ENCODE measurements at places on chromosomes 1 and 21.

DNA sequence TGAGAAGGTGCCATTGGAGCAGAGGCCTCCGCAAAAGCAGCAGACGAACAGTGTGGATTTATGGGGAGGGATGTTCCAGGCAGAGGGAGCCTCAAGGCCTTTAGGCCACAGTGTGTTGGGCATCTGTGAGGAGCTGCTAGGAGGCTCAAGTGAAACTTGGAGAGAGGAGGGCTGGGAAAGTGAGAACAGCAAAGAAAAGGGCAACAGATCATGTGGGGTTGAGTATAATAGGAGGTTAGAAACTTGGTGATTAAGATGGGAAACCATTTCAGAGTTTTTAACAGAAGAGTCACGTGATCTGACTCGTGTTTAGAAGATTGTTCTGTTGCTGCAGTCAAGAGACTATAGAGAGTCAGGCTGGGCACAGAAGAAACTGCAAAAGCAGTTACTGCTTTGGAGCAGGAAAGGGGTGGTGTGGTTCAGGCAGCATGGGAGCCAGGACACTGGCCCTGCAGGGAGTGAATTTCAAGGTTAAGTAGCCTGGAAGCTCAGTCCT is 277.0 kb downstream of the DISC1 start:
- DNase-seq = no peak

GRCh38 chr1:30196872-30197638 is 526.3 kb downstream of the MATN1 start:
- DNase-seq = no peak

DNA sequence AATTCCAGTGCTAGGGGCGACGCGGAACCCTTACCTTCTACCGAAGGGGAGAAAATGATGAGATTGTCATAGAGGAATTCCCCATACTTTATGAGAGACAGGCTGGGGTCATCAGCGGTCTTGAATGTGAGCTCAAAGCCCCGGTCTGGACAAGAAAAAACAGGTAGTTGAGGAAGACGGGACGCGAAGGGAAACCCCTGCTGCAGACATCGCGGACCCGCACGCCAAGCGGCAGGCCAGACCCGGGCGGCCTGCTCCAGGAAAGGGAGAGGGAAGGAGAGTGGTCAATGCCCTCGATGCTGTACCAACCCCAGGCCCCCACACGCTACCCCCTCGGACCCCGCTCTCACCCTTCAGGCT is 342 bp downstream of the DDOST start:
- DNase-seq = no peak

GRCh38 chr1:171916315-171916771 is 75.0 kb downstream of the DNM3 start:
- DNase-seq = no peak

DNA sequence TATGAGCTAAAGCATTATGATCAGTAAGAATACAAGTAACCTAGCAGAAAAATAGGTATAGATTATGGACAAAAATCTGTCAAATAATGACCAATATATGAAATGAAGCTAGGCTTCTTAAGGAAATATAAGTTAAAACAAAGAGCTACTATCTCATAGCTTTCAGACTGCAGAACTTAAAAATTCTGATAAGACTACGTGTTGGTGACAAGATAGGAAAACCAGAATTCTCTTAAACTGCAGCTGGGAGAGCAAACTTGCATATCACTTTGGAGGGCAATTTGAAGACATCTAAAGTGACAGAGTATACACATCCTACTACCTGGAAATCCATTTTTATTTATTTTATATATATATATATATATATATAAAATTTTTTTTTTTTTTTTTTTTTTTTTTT is 65.5 kb downstream of the LTN1 start:
- DNase-seq = no peak

- peak; percentile 98 for DNase-seq
Measured at GRCh38 chr1:32072622-32073298, at the start of gene TMEM39B. TSS of gene TMEM39B (plus strand) at chr1:32072939. CDS start at chr1:32073048, 109 bp downstream.

GRCh38 chr1:21318714-21319159 is 28.5 kb upstream of the ECE1 start:
- no peak for DNase-seq

DNA sequence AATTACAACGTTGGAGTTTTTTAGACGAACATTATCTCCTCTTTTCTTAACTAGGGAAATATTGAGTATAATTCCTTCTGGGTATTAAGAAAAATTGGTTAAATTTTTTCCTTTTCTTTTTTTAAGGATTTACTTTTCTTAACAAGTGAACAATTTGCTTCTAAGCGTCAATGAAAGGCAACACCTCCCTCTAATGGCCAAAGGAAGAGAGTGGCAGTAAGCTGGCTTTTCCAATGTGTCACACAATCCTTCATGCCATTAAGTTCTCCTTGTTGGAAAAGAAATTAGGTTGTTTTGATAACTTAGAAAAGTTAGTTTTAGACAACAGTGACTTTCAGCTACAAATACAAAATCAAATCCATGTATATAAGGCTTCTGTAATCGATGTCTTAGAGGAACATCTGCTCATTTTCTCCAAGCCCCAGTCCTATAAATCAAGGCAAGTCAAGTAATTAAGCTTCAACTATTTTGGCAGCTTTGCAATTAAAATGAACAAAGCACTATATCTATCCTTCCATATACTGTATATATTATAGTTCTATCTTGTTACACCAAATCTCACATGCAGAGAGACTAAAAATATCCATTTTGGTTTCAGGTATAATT is 62.8 kb downstream of the EDEM3 start:
- DNase-seq = no peak

- DNase-seq = no peak
Measured at GRCh38 chr1:27099135-27099586, 55.8 kb downstream of the SLC9A1 start.

- no peak for DNase-seq
Measured at GRCh38 chr1:29687166-29687565, 450.8 kb downstream of the PTPRU start.

GRCh38 chr1:243351337-243351736 is 95.5 kb downstream of the SDCCAG8 start:
- DNase-seq = no peak

GRCh38 chr1:23341931-23342692 is 2.0 kb downstream of the HNRNPR start:
- DNase-seq = no peak

GRCh38 chr1:30632481-30632880 is 90.9 kb downstream of the MATN1 start:
- DNase-seq = no peak
